ENCODE measurements at places on chromosomes 3 and 15.

GRCh38 chr3:43953380-43953779 lies 262.6 kb downstream of the ABHD5 start:
- no peak for DNase-seq

GRCh38 chr3:58355179-58355578 lies 22.5 kb downstream of the PXK start:
- no peak for DNase-seq

- no peak for DNase-seq
Observed at GRCh38 chr3:187570776-187571175, 99.4 kb downstream of the SST start.

GRCh38 chr3:78049521-78049920 lies 1009.6 kb downstream of the ROBO2 start:
- no peak for DNase-seq

DNA sequence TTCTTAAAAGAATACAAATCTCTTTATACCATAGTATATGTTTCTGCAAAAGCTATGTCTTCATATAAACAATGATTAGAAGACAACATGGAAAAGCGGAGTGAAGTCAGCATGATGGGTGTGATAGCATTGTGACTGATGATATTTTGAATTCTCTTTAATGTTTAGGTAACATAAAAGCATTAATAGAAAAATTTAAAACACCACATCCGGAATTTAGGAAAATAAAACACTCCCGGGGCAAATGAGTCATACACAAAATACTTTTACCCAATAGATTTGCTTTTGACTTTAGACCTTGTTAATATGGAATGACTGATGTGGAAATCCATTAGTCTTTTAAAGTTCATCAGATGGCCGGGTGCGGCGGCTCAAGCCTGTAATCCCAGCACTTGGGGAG lies 134.7 kb downstream of the P3H2 start:
- DNase-seq, result no peak

- DNase-seq, result no peak
Observed at GRCh38 chr15:31476236-31476810, 149.7 kb downstream of the KLF13 start.

DNA sequence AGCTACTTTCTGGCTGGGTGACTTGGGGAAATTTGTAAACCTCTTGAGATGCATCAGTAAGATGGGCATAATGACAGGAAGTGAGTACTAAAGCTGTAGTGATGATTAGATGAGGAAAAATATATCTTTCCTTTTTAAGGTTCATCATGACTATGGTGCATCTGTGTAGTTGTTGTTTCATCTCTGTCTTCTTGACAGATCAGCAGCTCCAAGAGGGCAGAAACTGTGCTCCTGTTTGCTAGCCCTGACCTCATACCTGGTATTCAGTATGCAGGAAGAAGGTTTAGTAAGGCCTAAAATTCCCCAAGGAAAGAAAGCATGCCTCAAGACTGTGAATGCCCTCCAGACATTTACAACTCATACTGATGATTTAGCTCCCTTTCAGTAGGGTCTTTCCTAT lies 82.5 kb upstream of the PSMD6 start:
- no peak for DNase-seq

- DNase-seq, result no peak
Observed at GRCh38 chr15:29570948-29571791, 251.1 kb downstream of the TJP1 start.

- no peak for DNase-seq
Observed at GRCh38 chr3:21462141-21462540, 288.9 kb downstream of the ZNF385D start.

GRCh38 chr15:27832237-27832596 lies 266.9 kb downstream of the OCA2 start:
- DNase-seq, result no peak

- DNase-seq, result no peak
Observed at GRCh38 chr3:17544632-17545031, 197.8 kb downstream of the TBC1D5 start.

- no peak for DNase-seq
Observed at GRCh38 chr3:10743366-10744097, 72.5 kb upstream of the SLC6A11 start.

GRCh38 chr15:34102175-34102925 lies 467 bp downstream of the PGBD4 start:
- DNase-seq, result no peak

DNA sequence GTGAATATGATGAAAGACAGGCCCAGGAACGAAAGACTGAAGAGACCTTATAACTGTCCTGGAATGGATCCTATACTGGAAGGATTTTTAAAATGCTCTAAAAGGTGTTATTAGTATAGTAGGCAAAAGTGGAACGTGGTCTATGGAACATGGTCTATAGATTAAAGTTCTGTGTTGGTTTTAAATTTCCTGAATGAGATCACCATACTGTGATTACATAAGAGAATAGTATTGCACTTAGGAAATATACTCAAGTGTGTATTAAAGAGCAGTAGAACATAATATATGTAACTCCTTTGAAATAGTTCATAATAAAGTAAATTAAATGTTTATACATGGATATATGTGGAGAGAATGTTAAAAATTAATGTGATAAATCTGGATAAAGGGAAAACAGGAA lies 68.2 kb downstream of the SPRED1 start:
- DNase-seq, result no peak

- DNase-seq, result no peak
Observed at GRCh38 chr3:81277853-81278252, 483.6 kb downstream of the GBE1 start.

DNA sequence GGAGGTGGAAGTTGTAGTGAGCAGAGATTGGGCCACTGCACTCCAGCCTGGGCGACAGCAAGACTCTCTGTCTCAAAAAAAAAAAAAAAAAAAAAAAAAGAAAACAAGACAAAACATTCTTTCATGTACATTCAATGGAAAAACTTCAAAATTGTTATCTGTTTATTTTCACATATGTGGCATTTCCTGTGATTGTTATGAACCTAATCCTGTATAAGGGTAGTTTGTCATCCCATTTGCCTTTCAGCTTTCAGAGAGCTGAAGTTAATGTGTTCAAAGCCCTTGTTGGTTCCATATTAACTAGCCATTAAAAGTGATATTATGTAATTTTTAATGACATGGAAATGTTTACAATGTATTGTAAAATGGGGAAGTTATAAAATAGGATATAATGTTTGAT lies 17.3 kb upstream of the NCK1 start:
- DNase-seq, result no peak

DNA sequence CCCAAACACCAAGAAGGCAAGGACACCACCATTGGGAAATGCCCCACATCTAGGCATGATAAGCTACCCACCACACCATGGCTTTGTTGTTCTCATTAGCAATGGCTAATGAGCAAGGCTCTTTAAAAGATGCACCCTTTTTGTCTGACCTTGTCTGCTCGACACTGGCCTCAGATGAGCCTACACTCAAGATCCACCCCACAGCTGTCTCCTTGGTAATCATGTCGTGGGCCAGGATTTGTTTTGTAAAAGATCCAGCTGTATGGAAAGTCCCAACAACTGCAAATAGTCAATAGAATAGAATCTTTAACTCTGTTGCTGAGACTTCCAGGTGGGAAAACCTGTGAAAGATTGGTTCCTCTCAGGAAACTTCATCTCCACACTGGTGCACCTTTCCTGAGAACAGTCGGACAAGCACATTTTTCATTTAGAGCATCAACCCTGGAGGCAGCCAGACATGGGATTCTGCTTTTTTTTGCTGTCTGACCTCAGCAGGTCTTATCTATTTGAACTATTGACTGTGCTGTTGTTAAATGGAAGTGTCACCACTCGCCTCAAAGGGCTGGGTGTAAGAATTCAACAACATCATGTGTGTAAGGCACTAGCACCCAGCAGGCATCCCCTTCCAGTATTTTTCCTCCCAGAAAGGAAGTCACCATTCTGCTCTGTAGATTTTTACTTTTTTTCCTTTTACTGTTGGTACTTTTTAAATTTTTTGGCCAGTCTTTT lies 35.5 kb downstream of the DUT start:
- no peak for DNase-seq

- no peak for DNase-seq
Observed at GRCh38 chr3:86723433-86723832, 267.5 kb downstream of the VGLL3 start.

GRCh38 chr15:100053474-100054121 lies 288.2 kb downstream of the ADAMTS17 start:
- no peak for DNase-seq

GRCh38 chr15:99425657-99426301 lies 140.0 kb upstream of the MEF2A start:
- DNase-seq, result no peak

DNA sequence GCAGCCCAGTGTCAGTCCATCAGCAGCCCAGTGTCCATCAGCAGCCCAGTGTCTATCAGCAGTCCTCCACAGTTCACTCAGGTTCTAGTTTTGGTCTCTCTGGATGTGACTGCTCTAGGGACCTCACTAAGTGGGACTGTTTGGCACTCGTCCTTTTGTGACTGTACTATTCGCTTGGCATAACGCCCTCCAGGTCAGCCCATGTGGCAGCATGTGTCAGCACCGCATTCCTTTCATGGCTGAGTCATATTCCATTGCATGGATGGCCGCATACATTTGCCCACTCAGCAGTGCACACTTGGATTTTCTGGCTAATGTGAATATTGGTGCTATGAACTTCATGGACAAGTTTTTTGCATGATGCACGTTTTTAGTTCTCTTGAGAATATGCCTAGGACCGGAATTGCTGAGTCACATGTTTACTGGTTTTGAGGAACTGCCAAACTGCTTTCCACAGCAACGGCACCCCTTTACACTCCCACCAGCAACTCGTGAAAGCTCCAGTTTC lies 16.4 kb downstream of the CHST13 start:
- no peak for DNase-seq

GRCh38 chr3:187361835-187362234 lies 6.3 kb upstream of the RTP4 start:
- no peak for DNase-seq

GRCh38 chr15:52343831-52344230 lies 48.2 kb upstream of the MYO5C start:
- no peak for DNase-seq

DNA sequence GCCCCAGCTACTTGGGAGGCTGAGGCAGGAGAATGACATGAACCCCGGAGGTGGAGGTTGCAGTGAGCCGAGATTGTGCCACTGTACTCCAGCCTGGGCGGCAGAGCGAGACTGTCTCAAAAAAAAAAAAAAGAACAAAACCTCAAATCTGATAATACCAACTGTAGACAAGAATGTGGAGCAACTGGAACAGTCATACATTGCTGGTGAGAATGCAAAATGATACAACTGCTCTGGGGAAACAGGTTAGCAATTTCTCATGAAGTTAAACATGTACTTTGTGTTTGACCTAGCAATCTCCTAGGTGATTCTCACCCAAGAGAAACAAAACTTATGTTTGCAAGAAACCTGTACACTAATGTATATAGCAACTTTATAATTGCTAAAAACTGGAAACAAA lies 4.4 kb upstream of the VHL start:
- DNase-seq, result no peak

- no peak for DNase-seq
Observed at GRCh38 chr3:115423170-115423569, 200.1 kb upstream of the GAP43 start.

DNA sequence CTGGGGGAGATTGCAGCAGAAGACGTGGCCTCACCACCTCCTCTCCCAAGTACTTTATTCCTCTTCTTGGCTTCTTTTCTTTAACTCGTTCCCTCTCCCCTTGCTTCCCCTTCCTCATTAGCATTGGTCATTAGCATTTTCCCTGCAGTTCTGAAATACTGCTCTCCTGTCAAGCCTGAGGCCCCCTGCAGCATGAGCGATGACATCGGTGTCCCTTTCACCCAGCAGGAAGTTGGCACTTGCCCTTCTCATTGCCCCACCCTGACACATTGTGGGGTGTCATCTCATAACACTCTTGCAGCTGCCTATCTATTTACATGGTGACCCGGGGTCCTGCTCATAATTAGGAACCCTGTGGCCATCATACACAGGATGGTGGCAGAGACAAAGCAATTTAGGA lies 167.1 kb downstream of the ARRDC4 start:
- DNase-seq, result no peak

DNA sequence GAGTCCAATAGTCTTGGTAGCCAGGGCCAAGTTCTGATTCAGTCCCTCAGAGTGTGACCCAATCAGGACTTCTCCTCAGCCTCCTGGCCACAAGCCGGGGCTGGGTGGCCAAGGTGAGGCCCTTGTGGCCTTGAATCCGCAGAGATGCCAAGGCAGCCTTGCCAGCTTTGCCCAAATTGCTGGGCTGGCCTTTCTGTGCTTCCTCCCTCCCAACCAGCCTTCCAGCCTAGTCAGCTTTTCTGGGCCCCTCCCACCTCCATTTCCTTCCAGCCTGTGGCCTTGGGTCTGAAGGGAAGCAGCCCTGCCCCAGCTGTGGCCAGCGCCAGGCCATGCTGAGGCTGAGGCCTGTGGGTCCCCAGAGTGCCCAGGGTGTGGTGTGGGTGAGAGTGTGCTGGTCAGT lies 34.3 kb upstream of the ANKDD1A start:
- no peak for DNase-seq

DNA sequence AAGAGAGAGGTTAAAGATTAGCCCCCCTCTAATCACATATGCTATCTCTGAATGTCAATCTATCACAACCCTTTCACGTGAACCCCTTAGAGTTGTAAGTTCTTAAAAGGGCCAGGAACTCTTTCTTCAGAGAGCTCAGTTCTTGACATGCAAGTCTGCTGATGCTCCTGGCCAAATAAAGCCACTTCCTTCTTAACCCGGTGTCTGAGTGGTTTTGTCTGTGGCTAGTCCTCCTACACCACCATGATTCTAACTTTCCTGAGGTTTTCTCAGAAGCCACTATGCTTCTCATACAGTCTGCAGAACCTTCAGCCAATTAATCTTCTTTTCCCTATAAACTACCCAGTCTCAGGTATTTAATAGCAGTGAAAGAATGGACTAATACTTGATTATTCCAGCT lies 231.1 kb upstream of the CNTN6 start:
- DNase-seq, result no peak

- DNase-seq, result peak; percentile 43
Observed at GRCh38 chr3:48847053-48847503, 596 bp downstream of the PRKAR2A start.

GRCh38 chr3:4409971-4410573 lies 57.0 kb downstream of the SUMF1 start:
- no peak for DNase-seq

- no peak for DNase-seq
Observed at GRCh38 chr15:39592500-39592899, 11.6 kb downstream of the THBS1 start.

DNA sequence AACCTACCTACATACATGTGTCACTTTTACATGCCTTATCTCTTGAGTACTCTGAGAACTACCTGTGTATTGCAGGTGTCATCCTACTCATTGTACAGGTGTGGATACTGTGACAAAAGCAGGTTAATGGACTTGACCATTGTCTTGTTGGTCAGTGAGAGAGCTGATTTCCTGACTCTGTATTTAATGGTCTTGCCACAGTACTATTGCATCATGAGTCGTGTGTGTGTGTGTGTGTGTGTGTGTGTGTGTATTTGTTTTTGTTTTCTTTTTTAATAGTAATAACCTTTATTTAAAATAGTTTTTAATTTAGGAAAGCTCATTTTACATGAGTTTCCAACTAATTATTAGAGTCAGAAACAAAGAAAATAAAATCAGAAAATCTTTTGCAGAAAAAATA lies 7.7 kb downstream of the SELENOT start:
- no peak for DNase-seq

Measured in stimulated activated CD4-positive, alpha-beta T cell treated with anti-CD3 and anti-CD28 coated beads, Interleukin-4, amount 100 ng/mL, for 48 hours (primary cell).